Left ventricle myocardium inferior (tissue), 1 donor: ENCODE measurements at places on chromosomes 2 and 18. TPM values are rescaled to one million over a fixed set of nuclear protein-coding genes. Genes with fewer than 3 reads are reported as not detected.

Gene ANKRD30BL
- total RNA-seq, result not detected

Gene UGT1A6
- not detected for total RNA-seq

Gene ALMS1
- total RNA-seq, result 7.7 TPM

Gene SH3RF3
- total RNA-seq, result 7.9 TPM

Gene ERFE
- 0.44 TPM for total RNA-seq

Gene PLGLB2
- 1.3 TPM for total RNA-seq

Gene RBM44
- 0.27 TPM for total RNA-seq

Gene GKN1
- not detected for total RNA-seq

Gene RGPD3
- total RNA-seq, result not detected

Gene DLGAP1
- 0.05 TPM for total RNA-seq
